ENCODE measurements at places on chromosomes 16 and 17.

- DNase-seq: no peak
Measured at GRCh38 chr16:11414815-11415775, 69.8 kb downstream of the RMI2 start.

DNA sequence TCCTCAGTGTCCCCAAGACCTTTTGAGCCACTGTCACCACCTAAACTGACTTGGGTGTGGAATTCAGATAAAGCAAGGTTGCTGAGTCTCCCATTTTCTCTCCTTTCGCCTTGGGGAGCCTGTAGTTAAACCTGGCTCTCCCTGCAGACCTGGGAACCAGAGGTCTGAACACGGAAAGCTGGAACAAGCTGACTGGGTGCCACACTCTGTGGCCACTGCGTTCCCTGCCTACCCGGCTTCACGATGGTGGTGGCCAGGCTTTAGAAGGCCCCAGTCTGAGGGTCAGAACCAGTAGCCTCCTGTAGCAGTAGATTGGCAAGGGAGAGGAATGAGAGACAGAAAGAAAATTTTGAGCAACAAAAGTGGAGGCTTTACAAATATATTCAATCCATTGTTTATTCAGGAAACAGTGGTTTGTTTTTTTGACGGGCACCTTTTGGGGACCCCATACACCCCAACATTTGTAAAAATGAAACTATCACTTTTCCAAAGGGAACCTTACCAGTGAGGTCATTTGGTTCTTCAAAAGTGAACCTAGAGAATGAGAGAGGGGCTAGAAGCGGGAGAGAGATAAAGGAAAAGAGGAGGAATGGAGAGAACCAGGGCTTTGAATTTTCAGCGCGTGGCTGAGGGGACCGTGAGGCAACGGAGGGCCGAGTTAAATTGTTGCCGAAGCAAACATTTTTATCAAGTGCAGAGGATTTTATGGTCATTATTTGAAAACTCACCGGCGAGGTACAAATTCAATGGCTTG, 1.8 kb upstream of the HOXB8 start:
- no peak for DNase-seq

DNA sequence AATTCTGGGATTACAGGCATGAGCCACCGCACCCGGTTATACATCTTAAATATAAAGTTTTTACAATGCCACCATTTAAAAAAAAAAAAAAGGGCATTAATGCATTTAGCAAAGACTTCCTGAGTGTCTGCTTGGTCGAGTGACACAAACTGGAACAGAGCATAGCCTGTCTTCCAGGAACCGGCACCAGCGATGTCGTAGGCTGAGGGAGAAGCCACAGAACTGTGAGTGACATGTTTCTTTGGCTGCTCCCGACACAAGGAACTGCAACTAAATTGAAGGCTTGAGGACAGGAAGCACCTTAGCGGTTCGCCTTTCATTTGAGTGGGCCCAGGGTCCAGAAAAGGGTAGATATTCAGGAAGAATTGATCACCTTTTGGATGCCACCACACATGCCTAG, 717.8 kb downstream of the MAF start:
- no peak for DNase-seq

- DNase-seq: no peak
Measured at GRCh38 chr17:67999291-67999911, 3.1 kb upstream of the C17orf58 start.

GRCh38 chr17:4035081-4035680, 70.9 kb upstream of the ATP2A3 start:
- DNase-seq: no peak

GRCh38 chr16:27430923-27431484, 29.0 kb downstream of the IL21R start:
- no peak for DNase-seq

GRCh38 chr17:68491381-68492231, 20.6 kb upstream of the PRKAR1A start:
- DNase-seq: no peak

DNA sequence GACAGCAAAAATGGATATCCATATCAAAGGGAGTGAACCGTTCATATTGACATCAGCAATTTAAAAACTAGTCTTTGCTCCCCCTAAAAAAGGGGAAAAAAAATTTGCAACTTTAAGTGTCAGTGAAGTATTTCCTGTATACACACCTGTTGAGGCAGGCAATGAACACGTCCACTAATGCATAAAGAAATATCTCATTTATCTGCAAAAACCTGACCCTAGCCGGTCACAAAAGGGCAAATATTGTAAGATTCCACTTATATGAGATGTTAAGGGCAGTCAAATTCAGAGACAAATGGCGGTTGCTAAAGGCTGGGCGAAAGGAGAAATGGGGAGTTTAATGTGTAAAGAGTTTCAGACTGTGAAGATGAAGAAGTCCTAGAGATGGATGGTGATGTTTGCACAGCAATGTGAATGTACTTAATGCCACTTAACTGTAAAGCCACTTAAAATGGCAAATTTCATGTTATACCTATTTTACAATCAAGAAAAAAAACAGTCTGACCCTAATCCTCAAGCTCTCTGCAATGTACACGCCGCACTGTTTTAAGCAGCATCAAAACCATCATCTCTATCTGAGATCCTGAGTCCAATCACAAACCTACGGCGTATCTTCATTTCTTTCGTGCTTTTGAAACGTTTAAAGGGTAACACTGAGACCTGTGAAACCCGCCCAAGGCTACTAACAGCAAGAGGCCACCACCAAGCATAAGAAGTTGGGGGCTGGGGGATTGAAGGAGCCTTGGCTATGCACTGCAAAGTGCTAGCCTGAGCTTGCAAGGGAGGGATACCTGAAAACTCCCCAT, 1.1 kb downstream of the PARN start:
- DNase-seq: no peak

DNA sequence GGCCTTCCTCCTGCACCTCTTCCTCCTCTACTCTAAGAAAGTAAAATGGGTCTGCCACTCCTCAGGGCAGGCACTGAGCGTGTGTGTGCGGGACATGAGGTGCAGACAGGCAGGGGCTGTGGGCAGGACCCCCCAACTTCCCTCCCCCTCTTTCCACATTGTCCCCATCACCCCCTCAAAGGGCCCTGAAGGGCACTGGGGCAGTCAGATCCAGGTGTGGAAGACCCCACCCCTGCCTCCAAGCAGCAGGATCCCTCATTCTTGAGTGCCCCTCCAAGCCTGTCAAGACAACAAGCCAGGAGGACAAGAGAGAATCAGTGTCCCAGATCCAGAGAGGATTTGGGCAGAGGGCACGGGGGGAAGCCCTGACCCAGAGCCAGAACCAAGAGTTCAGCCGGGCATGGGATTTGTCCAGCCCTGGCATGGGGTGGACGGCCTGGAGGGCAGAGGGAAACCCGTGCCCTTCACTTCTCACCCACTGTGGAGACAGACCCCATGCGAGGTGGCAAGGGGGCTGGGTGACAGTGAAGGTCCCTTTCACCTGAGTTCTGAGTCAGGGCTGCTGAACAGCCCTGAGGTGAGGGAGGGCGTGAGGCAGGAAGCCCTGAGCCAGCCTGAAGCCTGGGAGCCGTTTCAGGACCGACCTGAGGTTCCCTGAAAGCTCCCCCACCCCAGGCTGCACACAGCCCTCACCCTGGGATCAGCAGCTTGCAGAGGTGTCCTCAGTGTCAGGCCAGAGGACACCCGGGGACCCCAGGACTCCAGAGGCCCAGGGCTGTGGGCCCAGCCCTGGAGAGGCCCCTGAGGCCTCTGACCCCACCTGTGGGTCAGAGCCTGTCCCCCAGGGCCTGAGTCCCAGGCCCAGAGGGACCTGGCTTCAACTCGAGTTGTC, 45.8 kb downstream of the USP22 start:
- DNase-seq: no peak

DNA sequence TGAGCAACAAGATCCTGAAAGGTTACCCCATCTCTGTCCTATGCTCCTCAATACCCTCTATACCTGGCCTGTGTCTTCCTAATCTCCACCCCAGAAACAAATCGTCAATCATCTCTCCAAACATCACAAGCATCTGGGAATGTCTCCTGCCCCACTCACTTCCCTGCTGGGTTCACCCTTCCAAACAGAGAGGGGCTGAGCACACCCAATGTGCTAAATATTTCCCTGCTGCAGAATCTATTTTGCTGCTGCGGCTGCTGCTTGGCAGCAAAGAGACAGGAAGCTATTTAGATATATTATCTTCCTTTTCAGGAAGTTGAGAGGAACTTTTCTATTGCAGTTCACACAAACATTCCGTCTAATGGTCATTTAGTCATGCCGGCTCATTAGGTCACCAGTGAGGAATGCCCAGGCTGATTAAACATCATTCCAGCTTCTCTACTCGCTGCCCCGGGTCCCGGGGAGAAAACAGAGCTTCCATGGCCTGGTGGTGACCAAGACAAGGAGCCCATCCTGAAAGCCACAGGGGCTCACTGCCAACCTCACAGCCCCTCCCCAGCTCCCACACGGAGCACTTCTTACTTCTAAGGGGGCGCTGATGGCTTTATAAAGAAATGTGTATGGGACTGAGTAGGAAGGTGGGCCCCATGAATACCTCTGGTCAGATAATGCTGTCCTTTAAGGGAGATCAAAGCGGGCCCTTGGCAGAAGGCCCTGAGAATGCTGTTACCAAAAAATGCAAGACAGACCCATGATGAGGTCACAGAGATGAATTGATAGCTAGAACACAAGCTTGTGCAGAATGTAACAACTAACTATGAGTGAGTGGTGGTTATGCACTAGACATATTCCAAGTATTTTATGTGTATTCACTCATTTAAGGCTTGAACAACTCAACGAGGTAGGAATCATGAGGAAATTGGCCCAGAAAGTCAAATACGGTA, 218.3 kb downstream of the SOX9 start:
- DNase-seq: no peak

GRCh38 chr17:70936724-70937123, 767.4 kb downstream of the KCNJ2 start:
- no peak for DNase-seq

DNA sequence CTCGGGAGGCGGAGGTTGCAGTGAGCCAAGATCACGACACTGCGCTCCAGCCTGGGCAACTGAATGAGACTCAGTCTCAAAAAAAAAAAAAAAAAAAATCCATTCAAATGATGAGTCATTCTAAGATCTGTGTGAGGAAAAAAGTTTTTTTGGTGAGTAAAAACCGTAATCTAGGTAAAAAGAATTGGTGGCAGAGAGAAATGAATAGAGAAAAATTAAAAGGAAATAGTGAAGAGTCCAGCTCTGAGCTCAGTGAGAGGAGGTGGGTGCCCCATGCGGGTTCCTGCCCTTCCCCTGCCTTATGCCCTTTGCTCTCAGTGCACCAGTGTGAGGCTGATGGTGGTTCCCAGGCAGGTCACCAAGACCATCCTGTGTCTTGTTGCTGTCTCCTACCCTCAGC, 20.9 kb downstream of the GAN start:
- no peak for DNase-seq

DNA sequence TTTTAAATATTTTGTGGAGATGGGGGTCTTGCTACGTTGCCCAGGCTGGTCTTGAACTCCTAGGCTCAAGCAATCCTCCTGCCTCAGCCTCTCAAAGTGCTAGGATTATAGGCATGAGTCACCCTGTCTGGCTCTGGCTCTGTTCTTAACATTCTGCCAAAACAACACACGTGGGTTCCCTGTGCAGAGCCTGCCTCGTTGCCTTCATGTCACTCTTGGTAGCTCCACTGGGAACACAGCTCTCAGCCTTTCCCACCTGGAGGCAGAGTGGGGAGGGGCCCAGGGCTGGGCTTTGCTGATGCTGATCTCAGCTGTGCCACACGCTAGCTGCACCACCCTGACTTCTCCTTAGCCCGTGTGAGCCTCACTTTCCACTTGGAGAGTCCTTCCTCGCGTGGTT, 19.3 kb downstream of the CRISPLD2 start:
- DNase-seq: no peak

DNA sequence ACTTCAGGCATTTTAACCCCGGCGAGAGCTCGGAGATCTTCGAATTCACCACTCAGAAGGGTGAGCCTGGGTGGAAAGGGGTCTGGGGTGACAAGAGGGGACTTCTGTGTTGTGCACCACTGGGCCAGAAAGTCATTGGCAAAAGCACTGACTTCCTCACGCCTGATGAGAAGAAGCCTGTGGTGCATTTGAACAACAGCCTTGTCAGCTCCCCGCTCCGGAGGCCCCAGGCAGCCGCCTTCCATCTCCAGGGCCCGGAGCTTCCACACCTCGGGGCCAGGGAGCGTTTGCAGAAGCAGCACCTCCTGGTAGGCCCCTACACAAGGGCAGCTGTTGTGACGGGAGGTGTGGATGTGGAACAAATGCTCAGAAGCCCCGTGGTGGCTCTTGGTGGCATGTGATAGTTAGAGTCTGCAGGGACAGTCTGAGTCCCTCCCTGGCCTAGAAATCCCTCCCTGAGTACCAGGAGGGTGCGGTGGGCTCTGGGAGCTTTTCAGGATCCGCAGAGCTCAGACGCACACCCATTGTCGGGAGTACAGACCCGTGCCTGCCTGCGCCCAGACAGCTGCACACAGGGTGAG, 9.7 kb downstream of the CACNG1 start:
- no peak for DNase-seq

GRCh38 chr17:77147357-77147801, 6.6 kb downstream of the SEC14L1 start:
- DNase-seq: no peak

GRCh38 chr17:47275245-47275984, 21.8 kb downstream of the ITGB3 start:
- no peak for DNase-seq

DNA sequence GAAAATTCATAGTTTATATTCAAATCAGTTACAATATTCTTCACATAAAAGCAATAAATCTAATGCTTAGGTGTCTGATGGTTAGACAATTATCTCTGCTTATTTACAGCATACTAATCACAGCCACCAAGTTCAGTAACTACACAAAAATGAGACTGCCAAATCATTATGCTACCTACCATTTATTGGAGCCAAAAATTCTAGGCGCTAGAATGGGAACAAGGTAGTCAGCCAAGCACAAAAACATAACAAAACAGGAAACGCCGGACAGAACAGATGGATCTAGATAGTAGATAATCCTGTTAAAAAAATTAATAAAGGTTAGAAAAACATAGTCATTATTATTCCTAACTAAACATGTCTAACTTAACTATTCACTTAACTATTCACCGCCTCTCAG, 3.6 kb downstream of the ARL6IP1 start:
- DNase-seq: no peak

GRCh38 chr17:61862105-61862574, 1.2 kb downstream of the BRIP1 start:
- DNase-seq: no peak

GRCh38 chr16:85399583-85400284, 213.4 kb upstream of the GSE1 start:
- no peak for DNase-seq

- no peak for DNase-seq
Measured at GRCh38 chr17:78401891-78402290, 23.4 kb downstream of the PGS1 start.

GRCh38 chr16:181565-182021, 1.3 kb downstream of the HBQ1 start:
- no peak for DNase-seq

All from effector CD4-positive, alpha-beta T cell (primary cell).